Activated CD4-positive, CD25-positive, alpha-beta regulatory T cell (primary cell): ENCODE measurements at places on chromosomes 13 and 19.

- DNase-seq, result no peak
Observed at GRCh38 chr13:63086286-63086685, 1670.6 kb upstream of the PCDH20 start.

DNA sequence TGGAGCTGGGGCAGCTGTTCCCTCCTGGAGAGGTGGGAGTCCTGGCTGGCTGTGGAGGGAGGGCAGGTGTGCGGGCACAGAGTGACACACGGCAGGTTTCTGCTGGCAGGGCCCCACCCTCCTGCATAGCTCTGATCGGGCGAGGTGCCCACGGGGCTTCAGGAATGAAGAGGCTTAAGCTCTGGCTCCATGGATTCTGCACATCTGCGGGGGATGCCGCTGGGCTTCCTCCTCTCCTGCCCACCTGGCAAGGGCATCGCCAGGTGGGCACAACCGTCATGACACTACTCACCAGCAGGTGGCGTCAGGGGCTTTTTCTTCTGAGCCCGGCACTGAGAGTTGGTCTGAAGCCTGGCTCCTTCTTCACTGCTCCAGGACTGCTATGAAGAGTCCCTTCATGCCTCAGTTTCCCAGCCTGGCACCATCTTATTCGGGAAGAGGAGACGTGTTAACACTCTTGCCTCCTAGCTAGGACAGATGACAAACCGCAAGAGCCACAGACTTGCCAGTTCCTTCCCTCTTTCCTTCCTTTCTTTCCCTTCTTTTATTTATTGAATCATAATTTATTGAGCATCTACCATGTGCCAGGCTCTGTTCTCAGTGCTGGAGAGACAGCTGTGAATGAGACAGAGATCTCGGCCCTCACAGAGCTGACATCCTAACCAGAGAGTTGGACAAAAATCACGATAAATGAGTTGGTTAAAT, 15.2 kb upstream of the PAK4 start:
- peak; percentile 58 for DNase-seq

DNA sequence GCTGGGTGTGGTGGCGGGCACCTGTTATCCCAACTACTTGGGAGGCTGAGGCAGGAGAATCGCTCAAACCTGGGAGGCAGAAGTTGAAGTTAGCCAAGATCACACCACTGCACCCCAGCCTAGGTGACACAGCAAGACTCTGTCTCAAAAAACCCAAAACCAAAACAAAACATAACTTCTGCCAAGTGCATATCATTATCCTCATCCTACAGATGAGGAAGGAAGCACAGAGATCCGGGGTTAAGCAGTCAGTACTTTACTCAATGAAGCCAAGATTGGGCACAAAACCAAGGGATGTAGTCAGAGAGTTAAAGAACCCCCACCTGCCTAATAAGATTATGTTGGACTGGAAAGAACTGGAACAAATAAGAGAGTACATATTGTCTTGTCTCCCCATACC, 5.5 kb upstream of the TMTC4 start:
- no peak for DNase-seq

DNA sequence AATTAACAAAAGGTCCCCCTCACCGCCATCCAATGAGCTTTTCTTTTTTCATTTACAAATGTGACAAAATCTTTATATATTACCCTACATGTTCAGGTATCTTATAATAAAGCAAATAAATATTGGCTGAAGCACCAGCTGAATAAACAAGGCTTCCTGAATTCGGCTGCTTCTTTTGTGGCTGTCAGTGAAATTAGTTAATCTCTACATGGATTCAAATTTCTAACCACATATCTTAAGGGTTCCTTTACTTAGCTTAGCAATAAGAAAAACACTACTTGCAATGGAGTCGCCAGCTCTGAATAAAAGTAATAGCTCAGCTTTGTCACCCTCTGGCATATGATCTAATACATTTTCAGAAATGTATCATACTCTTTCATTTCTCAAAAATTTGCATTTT, 104.3 kb downstream of the CCNA1 start:
- DNase-seq, result no peak

GRCh38 chr19:56927791-56928207, 87.3 kb upstream of the PEG3 start:
- DNase-seq, result no peak

DNA sequence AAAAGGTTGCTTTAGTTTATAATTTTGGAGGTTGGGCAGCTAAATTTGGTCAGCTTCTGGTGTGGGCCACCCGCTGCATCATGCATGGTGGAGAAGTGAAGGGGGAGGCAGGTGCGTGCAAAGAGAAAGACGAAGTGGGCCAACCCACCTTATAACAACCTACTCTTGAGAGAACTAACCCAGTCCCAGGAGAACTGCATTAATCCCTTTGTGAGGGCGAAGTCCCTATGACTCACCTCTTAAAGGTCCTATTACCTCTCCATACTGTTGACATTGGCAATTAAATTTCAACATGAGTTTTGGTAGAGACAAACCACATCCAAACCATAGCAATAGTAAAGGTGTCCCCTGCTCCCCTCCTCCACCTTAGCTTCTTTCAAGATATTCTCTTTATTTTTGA, 7.7 kb upstream of the FGF9 start:
- no peak for DNase-seq

GRCh38 chr13:32905864-32906180, 110.4 kb upstream of the KL start:
- DNase-seq, result no peak

- no peak for DNase-seq
Observed at GRCh38 chr13:84933797-84934196, 865.4 kb downstream of the SLITRK6 start.

DNA sequence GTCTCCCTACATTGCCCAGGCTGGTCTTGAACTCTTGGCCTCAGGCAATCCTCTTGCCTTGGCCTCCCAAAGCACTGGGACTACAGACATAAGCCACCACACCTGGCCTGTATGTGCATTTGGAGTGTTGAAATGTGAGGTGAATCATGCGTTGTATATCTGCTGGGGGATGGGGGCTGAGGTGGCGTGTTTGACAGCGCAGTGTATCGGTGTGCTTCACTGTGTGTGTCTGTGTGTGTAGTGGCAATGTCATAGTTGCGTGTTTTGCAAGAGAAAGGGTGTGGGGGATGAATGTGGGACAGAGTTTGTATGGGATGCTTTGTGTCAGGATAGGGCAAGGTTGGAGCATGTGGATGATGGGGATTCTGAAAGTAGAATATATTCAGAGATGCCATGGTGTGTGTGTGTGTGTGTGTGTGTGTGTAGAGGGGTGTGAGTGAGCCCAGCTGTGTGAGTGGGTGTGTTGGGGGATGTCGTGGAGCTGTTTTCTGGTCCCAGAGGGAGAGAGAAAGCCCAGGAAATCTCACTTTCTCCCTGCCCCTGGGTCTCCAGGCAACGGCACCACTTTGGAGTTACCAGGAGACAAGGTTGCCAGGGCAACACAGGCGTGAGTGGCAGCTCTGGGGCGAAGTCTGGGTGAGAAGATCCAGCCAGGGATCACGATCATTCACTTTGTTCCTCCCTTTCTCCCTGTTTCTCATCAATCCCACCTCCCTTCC, 1.1 kb upstream of the SWSAP1 start:
- no peak for DNase-seq

DNA sequence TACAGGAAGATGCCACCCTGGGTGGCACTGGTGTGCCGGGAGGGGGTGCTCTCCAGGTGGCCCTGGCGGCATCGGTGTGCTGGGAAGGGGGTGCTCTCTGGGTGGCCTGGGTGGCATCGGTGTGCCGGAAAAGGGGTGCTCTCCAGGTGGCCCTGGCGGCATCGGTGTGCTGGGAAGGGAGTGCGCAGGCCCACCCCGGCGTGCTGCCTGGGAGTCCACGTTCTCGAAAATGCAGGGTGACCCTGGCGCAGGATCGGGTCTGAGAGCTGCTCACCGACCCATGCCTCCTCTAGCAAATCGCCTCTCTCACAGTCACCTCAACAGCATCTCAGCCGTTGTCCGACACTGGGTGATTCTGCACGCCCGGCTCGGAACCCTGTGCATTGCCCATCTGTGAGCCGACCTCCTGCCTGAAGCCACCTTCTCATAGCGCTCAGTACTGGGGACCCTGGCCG, 36.4 kb downstream of the RASA3 start:
- no peak for DNase-seq

DNA sequence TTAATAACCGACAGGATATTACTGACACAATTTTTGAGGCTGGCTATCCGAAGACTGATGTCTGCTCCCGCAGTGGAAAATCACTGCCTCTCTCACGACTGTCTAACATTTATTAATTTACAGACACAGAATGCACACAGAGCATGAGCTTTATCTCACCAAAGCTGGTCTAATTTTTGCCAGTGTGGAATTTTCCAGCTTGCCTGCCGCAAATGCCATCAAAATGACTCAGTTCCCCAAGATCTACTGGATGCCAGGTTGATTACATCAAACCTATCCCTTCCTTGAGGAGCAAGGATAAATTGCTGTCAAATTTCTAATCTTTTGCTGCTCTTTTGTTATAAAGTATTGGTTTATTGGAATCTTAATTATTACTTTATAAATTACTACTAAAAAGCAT, 1775.1 kb upstream of the PCDH20 start:
- no peak for DNase-seq

DNA sequence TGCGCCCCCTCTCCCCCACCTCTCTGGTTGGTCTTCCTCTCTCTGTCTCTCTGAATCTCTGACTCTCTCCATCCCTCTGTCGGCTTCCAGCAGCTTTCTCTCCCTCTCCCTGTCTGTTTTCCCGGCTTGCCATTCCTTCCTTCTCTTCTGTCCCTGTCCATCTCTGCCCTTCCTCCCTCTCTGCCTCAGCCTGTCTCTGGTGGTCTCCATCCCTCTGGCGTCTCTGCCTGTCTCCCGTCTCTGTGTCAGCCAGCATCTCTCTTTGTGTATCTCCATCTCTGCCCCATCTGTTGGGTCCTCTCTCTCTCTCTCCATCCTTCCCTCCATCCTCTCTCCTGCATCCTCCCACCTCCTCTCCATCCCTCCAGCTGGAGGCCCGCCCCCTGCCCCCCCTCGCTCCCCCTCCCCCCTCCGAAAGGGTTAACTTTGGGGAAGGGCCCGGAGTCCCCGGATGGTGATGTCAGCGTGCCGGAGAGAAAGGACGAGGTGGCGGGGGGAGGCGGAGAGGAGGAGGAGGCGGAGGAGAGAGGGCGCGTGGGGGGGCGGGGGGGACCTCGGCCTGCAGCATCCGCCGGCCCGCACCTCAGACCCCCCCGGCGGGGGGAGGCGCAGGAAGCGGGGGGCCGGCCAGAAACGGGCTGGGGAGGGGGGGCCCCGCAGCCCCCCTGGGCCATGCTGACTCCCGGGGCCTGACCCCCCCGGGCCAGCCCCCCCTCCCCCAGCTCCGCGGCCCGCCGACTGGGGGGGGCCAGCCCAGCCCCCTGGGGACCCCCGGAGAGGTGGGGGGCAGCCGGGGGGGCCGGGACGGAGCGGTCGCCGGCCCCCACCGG, at the start of gene BRSK1:
BRSK1 (plus strand) TSS at position 450 of the 830 bp plus-strand sequence. CDS start 446 bp downstream, outside the sequence.
- DNase-seq, result no peak

GRCh38 chr19:18871543-18871942, 24.4 kb downstream of the CERS1 start:
- no peak for DNase-seq

- peak; percentile 25 for DNase-seq
Observed at GRCh38 chr19:18194554-18195238, 1.7 kb downstream of the MPV17L2 start.

DNA sequence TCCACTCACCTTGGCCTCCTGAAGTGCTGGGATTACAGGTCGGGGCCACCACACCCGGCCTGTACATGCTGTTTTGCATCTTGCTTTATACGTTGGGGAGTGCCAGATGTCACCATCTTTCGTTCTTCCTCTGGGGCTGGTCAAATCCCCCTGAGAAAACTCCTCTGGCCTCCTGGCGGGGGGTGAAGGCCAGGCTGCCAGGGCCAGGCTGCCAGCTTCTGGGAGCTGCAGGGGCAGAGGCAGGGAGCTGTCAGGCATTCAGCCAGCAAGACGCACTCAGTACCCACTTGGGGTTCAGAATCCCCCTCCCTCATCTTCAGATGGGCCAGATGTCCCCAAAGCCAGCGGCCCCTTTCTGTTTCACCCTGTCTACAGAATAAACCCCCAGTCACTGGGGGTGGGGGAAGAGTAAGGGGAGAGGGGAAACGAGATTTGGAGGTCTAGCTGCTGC, 16.1 kb downstream of the ZSWIM9 start:
- no peak for DNase-seq

- peak; percentile 89 for DNase-seq
Observed at GRCh38 chr19:4867534-4868285, at the start of gene PLIN3. PLIN3 (minus strand) TSS chr19:4867667; CDS start chr19:4861394, 6,273 bp downstream.

- no peak for DNase-seq
Observed at GRCh38 chr13:44212633-44213396, 160.8 kb upstream of the SERP2 start.

DNA sequence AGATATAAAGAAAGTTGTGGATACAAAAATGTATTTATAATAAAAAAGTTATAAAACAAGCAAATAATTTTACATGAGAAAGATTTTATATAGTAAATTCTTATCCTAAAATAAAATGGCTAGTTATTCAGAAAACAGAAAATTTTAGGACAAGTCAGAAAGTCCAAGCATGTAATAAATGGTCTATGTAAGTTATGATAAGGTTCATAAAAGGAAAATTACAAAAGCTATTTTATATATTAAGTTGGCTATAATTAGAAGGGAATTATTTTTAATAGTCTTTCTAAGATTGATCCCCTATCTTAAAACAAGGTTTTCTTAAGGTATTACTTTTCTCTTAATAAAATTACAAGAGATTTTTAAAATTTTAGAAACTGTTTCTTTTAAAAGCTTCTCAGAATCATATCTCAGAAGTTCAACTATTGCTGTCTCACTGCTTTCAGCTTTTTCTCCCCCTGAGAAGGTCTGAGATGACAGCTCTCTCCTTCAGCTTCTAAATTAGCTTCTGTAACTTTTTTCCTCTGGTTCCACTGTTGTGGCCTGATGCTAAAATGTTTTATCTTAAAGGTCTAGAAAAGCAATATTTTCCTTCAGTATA, 8.7 kb downstream of the CCDC169 start:
- DNase-seq, result no peak

DNA sequence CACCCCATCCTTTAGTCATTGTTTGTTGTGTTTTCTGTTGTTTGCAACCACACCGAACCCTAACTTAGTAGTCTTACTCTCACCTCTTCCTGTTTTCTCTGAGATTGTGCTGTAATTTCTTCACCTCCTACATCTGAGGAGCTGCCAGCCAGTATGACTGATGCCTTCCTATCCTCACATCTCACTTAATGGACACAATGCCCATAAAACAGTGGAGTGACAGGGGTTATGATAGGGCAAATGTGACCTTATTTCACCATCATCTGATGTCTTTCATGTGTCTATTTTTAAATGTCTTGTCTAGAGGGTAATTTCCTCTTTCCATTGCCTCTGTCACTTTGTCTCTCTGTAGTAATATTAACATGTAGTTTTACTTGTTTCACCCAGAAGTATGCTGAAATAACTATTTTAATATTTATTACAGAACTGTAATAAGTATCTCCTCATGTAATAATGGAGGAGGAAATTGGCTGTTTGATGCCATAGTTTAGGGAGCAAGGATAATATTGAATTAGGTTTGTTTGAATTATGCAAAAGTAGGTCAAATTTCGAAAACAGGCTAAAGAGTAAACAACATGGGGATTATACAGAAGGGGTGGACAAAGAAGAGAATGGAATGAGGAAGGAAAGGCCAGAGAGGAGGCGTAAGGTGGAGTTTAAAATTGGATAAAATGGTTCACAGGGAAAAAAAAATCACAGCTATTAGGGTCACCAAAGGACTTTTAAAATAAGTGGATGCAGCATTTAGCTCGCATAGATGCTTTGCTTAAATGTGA, 103.5 kb upstream of the SPRY2 start:
- no peak for DNase-seq
